ENCODE measurements at places on chromosomes 5 and 9.

GRCh38 chr5:100789694-100790093 is 113.4 kb downstream of the ST8SIA4 start:
- DNase-seq = no peak

DNA sequence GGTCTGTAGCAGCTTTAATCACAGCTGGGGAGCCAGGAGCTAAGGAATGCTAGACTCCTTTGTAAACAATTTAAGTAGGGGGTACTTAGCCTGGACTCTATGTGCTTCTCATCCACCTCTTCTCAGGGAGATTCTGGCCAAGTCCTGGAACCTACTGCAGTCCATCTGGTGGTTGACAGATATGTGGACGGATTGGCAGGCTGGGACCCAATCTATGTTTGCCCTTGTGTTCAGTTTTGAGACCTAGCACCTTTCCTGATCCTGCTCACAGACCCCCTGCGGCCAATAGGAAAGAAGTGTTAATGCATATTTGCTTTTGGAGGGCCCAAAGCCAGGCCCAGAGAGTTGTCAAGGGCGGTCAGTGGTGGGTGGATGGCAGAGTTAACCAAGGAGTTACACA is 6.4 kb downstream of the SLC22A5 start:
- DNase-seq = no peak

- no peak for DNase-seq
These were observed 122.2 kb upstream of the PTGER4 start for GRCh38 chr5:40557501-40557900.

DNA sequence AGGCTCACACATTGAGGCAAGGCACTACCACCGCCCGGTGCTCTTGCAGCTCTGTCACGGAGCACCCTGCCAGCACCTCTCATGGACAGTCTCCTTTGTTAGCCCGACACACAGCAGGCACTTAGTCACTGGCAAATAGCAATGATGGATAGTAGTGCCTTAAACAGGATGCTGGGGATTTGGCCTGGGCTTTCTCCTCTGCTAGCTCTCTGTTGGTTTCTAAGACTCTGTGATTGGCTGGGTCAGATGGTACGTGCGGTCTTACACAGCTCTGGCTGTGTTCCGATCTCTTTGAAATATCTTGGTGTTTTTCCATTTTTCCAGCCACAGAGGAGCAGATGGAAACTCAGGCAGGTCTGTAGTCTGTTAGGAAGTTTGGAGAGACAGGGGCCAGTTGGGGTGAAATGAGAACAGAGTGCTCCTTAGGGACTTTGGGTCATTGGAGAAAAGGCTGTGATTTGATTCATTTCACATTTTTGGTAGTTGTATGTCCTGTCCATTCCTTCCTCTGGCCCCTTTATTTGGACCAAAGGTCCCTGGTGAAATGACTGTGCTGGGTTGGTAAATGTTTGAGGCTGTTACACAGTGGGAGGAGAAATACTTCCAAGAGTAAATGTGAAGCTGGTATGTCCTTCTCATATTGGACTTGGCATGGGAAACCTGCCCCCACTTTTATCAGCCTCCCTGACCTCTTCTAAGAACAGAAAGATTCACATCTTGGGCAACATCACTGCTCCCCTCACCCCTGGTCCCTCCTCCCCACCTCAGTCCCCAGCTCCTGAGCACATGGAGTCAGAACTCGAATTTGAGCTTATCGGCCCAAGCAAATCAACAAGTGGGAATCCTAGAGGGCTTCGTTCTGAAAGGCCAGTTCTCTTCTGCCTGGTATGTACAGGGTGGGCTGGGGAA is 3.4 kb downstream of the SMIM3 start:
- DNase-seq = no peak

- DNase-seq = no peak
These were observed 113.8 kb downstream of the MARCHF11 start for GRCh38 chr5:16065831-16066230.

DNA sequence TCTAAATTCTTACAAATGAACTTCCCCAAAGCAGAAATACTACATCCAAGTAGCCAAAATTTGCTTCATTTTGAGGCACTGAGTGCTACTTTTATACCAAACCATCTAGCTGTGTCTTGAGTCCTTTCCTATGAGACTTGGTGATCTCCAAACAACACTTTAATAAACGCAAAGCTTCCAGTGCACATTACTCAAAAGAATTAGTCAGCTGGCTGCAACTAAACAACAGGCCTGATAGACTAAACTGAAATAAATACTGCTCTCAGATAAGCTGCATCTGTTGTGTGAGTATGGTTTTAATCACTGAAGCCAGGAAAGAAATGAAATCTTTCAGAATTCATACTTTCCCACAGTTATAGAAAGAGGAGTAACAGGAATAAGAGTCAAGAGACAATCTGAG is 80.3 kb downstream of the VCAN start:
- DNase-seq = no peak

DNA sequence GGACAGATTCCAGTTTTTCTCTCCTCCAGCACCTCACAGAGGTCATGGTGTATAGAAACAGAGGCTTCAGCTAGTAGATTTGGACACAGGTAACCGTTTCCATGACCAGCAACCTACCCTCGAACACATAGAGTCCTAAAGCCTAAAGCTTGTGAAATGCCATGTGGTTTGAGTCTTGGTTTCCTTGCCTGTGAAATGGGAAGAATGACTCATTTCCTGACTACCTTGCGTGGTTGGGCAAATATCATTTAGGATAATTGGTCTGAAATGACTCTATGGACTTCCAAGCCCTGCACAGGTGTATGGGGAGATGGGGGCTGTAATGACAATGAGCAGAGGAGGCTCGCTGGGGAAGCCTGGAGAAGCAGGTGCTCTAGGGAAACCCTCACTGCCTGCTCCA is 134.6 kb downstream of the TTLL11 start:
- no peak for DNase-seq

- DNase-seq = no peak
These were observed 23.5 kb downstream of the FAM163B start for GRCh38 chr9:133585481-133586351.

DNA sequence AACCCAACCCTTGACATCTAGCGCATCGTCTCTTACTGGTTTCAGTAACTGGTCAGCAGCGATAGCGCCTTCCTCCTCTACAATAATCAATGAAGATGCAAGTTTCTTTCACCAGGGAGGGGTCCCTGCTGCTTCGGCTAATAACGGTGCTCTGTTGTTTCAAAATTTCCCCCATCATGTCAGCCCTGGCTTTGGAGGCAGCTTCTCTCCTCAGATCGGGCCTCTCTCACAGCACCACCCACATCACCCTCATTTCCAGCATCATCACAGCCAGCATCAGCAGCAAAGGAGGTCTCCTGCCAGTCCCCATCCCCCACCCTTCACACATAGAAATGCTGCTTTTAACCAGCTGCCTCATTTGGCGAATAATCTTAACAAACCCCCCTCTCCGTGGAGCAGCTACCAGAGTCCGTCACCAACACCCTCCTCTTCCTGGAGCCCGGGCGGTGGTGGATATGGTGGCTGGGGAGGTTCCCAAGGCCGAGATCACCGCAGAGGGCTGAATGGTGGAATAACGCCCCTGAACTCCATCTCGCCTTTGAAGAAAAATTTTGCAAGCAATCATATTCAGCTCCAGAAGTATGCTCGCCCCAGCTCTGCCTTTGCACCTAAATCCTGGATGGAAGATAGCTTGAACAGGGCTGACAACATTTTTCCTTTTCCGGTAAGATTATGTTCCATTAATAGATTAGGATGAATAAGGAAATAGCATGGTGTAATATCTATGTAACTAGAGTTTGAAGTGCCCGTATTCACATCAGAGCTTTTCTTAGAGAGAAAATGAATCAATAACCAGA is 2.2 kb downstream of the CPEB4 start:
- no peak for DNase-seq

GRCh38 chr9:123191680-123192079 is 76.7 kb downstream of the STRBP start:
- DNase-seq = no peak

- no peak for DNase-seq
These were observed 63.7 kb downstream of the S1PR3 start for GRCh38 chr9:89054865-89055495.

GRCh38 chr9:69997524-69997923 is 46.1 kb upstream of the MAMDC2 start:
- DNase-seq = no peak

DNA sequence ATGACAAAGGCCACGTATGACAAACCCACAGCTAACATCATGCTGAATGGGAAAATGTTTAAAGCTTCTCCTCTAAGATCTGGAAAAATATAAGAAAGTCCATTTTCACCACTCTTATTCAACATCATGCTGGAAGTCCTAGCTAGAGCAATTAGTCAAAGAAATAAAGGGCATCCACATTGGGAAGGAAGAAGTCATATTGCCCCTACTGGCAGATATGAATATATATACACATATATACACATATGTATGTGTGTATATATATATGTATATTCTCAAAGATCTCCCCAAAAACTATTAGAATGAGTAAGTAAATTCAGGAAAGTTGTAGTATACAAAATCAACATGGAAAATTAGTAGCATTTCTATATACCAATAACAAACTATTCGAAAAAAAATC is 17.1 kb downstream of the APBA1 start:
- DNase-seq = no peak

DNA sequence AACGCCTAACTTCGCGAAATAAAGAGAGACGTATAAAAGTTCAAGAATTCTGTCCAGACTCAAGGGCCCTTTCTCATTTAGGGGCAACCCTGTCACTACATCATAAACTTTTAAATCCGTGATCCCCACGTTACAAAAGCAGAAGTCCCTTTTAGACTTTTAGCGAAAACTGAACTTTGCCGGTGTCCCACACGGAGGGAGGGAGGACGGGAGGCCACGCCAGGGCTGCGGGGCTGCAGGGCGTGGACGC is 515 bp upstream of the F2R start:
- peak; percentile 59 for DNase-seq

DNA sequence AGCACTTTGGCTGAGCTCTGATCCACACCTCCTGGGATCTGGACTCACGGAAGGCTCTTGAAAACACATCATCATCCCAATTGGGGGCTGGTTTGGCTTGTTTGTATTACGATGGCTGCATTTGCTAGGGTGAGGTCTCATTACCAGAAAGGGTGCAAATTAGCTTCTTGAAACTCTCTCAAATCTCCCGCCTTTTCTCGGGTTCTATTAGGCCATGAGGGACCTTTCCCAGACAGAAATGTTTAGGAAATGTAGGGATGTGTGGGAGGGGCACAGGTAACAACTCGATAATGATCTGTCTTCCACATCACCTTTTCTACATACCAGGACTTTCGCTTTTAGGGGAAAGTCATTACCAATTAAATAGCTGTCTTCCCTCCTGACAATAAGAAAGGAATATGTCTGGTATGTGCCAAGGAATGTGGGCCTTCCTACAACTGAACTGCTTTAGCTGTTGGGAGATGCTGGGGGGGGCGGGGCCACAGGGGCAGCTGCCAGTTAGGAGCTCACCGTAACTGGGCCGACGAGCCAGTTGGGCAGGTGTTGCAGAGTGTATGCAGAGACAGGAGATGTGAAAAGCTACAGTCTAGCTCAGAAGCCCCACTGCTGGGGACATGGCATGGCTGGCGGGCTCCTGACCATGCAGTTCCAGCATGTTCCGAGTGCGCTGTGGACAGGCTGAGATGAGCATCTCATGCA is 71.2 kb downstream of the AK8 start:
- no peak for DNase-seq

DNA sequence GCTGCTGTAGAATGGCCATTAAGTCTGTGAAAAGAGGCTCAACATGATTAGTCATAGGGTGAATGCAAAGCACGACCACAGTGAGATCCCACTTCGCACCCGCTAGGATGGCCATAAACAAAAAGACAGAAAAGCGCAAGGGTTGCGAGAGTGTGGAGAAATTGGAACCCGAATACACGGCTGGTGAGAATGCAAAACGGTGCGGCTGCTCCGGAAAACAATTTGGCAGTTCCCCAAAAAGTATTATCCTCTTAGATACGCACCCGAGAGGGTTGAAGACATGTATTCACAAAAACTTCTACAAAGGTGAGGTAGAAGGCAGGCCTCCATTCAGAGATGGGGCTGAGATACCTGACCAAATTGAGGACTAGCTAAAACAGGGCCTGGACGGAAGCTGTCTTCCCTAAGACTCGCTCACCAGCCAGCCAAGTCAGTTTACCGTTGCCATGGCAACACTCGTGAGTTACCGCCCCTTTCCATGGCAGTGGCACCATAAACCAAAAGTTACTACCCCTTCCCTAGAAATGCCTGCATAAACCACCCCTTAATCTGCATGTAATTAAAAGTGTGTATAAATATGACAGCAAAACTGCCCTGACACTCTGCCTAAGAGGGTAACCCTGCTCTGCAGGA is 726 bp upstream of the PSMB7 start:
- DNase-seq = no peak

- no peak for DNase-seq
These were observed 154.0 kb downstream of the SLC12A2 start for GRCh38 chr5:128237546-128237945.

DNA sequence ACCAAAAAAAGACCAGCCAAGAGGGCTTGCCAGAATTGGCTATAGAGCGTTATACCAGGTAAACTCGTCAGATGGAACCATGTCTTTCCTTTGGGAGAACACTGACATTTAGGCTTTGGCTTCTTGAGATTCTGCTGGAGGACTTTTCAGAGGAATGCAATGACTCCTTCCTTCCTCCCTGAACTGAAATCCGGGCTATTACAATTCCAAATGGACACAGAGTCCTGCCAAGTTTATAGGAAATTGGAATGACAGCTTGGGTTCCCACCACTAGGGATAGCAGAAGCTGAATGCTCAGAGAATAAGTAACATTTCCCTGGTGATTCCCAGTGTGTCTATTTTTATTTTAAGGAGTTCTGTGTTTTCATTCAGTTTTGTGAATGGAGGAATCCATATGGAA is 143.0 kb downstream of the FGF1 start:
- DNase-seq = no peak

- peak; percentile 36 for DNase-seq
These were observed 46.4 kb upstream of the STK32A start for GRCh38 chr5:147188200-147189108.

DNA sequence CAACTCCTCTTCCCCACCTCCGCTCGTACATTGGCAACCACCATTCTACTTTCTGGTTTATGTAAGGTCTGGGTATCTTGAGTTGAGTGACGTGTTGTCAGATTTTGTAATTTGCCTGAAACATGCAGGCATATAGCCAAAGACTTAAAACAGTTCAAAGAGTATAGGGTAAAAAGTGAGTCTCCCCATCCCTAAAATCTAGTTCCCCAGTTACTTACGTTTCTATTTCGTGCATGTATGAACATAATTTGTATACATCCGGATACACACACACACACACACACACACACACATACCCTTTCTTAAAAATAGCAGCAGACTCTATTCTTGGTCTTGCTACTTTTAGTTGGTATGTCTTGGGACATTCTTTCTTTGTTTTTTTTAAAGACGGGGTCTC is 915 bp downstream of the HSDL2 start:
- peak; percentile 32 for DNase-seq

- no peak for DNase-seq
These were observed 95.7 kb downstream of the ACTBL2 start for GRCh38 chr5:57386958-57387357.

Data from GM13976 (cell line).